ENCODE measurements at places on chromosomes 7 and 10.

GRCh38 chr7:29866490-29866930 is 60.2 kb downstream of the WIPF3 start:
- DNase-seq: no peak

DNA sequence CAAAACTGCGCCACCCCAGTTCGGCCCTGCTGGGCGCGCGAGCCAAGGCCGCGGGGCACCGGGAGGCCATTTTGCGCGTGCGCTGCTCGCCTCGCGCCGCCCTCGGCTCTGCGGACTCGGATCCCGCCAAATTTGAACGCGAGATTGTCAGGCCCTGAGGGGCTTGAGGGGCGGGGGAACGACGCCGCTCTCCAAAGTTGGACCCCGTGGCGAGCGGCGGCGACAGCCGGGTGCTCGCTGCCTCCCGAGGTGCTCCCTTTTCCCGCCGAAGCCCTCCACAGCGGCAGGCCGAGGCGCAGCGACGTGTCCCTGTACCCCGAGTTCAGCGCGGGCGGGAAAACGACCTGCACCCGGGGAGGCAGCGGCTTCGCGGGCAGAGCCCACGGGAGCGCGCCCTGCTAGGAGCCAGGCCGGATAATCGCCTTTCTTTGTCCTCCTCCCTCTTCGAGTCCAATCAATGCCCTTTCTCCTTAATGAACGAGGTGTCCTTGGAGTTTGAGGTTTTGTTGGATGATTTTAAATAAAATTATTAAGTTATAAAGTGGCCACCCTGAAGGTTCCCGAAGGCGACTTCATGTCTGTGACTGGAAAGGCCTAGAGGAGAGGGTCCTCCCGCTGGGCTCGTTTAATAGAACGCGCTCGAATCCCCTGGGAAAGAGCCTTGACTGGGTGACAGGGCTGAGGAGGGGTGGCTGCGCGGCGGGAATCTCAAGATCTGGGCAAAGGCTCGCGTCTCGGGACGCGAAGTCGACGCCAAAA is 10.7 kb upstream of the SPAG6 start:
- peak; percentile 19 for DNase-seq

- DNase-seq: no peak
These were observed 30.2 kb upstream of the ABCB4 start for GRCh38 chr7:87505557-87506245.

GRCh38 chr10:8055420-8056349 is 1.2 kb downstream of the GATA3 start:
- DNase-seq: no peak
